ENCODE measurements at places on chromosomes 13 and 19.

GRCh38 chr19:14525729-14526128, 3.7 kb upstream of the TECR start:
- DNase-seq: peak; percentile 24

DNA sequence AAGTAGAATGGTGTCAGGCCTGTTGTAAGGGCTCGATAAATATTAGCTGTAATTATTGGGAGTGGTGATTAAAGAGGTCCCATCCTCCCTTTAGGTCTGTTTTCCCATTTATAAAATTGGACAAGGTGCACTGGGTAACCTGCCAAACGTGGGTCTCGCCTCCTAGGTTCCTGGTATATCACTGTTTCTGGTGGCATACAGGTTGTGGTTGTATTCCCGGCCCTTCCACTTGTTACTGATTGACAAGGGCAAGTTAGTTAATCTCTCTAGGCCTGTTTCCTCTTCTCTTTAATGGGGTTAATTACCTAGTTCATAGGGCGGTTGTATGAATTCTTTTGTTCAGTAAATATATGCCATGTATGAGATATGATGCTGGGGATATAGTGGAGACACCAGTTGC, 1.5 kb downstream of the PPP2R1A start:
- no peak for DNase-seq

DNA sequence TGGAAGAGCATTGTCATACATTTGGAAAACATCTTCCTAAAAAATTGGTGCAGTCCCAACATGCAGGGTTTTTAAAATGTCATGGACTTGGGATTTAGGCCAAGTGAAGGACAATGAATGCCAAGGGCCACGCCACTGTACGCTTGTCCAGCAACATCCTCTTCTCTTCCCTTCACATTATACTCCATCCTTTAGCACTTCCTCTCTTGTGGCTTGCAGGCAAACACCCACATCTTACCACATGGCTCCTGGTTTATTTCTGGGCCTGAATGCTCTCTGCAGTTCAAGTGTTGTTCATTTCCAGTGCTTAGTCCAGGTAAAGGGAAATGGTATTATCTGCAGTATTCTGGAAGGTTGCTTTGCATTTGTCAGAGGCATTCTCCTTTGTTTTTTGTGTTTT, 45.0 kb downstream of the CBY2 start:
- DNase-seq: no peak

- DNase-seq: peak; percentile 61
Measured at GRCh38 chr19:19034204-19034624, 811 bp downstream of the ARMC6 start.
